ENCODE measurements at places on chromosomes 7 and 10.
A peak's percentile ranks its signal among the peaks of the same experiment; 100 is the strongest.

DNA sequence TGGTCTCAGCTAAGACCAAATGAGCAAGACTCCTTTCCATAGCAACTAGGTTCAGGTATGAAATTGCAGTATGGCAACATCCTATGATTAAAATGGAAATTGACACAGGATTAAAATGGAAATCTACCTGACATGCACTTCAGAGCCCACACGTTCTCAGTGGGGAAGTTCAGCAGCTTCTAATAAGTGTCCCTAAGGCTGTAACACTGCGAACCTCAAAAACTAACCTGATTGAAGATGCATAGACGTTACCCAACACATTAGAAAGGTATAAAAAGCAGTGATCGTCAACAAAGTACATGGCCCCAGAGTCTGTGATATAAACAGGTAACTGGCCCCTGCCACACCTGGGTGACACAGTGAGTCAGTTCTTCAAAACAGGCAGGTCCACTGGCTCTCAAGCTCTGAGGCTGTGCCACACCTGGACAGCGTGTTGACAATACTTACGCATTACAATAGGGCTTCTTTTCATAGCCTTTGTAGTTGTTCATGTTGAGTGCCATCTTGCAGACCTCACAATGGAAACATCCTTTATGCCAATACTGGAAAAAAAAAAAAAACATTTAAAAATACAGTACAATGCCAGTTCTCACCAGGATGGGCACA, 274.9 kb upstream of the NEBL start:
- no peak for DNase-seq

DNA sequence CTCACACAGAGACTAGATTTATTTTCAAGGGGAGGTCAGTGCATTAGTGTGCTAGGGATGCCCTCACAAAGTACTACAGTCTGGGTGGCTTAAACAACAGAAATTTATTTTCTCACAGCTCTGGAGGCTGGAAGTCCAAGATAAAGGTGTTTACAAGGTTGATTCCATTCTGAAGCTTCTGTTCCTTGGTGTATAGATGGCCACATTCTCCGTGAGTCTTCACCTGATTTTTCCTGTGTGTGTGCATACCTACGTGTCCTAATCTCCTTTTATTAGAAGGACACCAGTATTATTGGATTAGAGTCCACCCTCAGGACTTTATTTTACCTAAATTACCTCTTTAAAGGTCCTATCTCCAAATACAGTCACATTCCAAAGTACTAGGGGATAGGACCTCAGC, 91.7 kb upstream of the FRMD4A start:
- no peak for DNase-seq

DNA sequence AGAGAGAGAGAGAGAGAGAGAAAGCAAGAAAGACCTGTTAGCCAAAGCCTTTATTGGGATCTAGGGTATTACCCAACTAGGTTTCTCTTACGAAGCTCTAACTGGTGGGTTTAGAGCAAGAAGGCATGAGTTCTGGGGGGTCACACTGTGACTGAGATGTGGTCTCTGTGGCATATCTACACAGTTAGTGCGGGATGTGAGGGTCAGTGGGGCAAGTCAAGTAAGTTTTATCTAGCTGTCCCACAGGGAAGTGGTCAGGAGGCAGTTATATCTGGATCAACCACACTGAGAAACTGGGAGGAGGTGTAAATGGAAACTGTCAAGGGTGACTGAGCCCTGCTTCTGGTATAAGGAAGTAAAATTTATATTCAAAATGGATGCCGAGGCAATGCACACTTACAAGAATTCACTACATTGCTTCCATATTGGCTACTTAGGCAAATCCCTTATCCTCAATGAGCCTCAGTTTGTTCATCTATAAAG, 331.6 kb upstream of the HPS1 start:
- no peak for DNase-seq

GRCh38 chr10:11165591-11166543, 148.2 kb downstream of the CELF2 start:
- DNase-seq: peak; percentile 33

- DNase-seq: no peak
These were observed 23.4 kb upstream of the NME8 start for GRCh38 chr7:37825038-37825437.

- DNase-seq: no peak
These were observed 79.3 kb upstream of the AGBL3 start for GRCh38 chr7:134907000-134907399.

- peak; percentile 30 for DNase-seq
These were observed 43.6 kb downstream of the SYPL1 start for GRCh38 chr7:106068538-106068961.

DNA sequence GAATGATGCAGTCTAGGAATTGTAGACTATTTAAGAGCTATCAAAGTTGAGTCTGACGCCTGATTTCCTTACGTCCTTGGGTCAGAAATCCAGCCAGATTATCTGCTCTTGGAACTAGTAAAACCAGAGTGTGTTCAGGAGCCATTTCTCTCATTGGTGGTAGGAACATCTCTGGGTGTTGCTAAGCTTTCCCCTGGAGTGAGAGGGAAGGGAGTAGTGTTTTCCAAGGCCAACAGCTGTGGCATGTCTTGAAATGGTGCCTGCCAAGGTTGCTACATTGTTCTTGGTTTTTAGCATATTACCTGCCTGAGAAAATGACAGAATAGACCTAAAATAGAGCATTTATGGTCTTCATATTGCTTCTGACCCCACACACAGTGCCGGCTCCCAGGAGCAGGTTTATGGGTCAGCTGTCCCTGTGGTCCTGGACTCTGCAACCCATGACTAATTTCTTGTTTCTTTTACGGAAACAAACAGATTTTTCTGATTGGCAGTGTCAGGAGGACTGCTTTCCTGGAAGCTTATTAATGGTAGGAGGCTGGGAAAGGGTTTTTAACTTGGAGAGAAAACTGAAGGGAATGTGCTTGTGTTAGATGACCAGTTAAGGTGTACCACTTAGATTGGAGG, 17.5 kb downstream of the GBF1 start:
- DNase-seq: no peak

GRCh38 chr10:113476191-113476590, 76.7 kb upstream of the HABP2 start:
- peak; percentile 57 for DNase-seq

GRCh38 chr10:16779384-16779915, 37.8 kb downstream of the RSU1 start:
- DNase-seq: no peak

- no peak for DNase-seq
These were observed 29.6 kb upstream of the INPP5A start for GRCh38 chr10:132507956-132508490.

- no peak for DNase-seq
These were observed 4.6 kb downstream of the HOXA4 start for GRCh38 chr7:27125986-27126394.

GRCh38 chr10:14416308-14416700, 85.6 kb upstream of the FRMD4A start:
- DNase-seq: no peak

DNA sequence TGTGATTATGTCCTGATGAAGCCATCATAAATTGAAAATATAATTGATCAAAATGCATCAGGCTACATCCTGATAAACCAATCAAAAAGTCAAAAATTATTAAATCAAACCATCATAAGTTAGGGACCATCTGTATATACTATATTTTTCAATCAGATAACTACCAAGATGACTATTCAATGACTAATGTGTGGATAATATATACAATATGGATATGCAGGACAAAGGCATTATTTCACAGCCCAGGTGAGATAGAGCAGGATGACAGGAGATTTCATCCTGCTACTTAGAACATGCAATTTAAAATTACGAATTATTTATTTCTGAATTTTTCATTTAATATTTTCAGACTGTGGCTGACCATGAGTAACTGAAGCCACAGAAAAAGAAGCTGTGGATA, 137.3 kb upstream of the GNAI1 start:
- no peak for DNase-seq

DNA sequence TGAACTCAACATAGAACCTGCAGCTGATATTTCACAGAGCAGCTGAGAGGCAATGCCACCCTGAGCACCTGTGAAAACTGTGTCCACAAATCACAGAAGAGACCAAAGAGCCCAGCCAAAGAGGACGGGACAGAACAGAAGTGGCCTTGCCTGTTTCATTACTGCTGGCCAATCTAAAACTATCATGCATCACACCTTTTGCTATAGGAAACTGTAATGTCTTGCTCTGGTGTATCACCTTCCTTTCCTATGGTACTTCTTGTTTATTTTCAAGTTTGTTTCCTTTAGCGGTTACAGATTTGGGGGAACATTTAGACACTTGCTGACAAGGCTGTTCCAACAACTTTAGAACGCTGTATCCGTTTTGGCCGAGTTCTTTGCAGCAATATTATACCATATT, 80.3 kb downstream of the PIP4K2A start:
- DNase-seq: no peak

DNA sequence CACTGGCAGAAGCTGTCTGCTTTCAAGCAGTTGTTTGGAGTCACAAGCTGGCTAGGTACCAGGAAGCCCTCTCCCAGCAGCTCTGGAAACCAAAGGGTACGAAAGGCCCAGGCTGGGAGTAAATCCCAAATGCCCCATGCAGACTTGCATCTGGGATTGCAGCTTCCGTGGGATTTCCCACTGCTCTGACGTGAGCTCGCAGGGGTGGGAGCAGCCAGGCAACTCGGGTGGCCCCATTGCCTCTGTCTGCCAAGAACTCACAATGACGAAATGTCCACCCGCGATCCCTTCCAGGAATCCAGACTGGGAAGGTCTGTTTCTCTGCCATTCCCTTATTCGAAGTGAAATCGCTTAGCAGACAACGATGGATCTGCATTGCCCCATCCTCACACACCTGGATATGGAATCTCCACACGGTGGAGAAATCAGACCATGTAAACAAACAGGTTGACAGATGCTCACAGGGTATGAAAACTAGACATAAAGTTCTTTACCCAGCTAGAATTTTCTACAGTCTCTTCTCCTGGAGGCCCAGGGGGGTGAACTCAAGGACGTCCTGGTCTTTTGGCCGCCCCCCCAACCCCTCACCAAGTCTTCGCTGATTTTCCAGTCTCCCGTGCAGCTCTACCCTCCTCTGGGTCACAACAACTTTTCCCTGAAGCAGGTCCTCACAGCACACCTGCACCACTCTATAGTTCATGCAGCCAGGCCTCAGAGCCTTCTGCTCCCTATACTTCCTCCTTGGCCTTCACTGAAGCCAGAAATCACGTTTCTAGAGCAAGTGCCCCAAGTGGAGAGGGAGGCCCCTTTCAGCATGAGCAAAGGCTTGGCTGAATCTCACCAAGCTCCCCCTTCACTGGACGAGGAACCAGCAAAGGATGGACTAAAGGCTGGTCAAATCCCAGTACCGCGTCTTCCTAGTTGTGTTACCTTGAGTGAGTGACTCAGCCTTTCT, 20.0 kb downstream of the SH3PXD2A start:
- peak; percentile 85 for DNase-seq

DNA sequence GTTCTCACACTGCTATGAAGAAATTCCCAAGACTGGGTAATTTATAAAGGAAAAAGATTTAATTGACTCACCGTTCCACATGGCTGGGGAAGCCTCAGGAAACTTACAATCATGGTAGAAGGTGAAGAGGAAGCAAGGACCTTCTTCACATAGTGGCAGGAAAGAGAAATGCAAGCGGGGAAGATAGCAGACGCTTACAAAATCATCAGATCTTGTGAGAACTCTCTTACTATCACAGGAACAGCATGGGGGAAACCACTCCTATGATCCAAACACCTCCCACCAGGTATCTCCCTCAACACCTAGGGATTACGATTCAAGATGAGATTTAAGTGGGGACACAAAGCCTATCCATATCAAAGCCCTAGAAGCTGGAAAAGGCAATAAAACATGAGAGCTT, 130.8 kb downstream of the MDFIC start:
- no peak for DNase-seq

DNA sequence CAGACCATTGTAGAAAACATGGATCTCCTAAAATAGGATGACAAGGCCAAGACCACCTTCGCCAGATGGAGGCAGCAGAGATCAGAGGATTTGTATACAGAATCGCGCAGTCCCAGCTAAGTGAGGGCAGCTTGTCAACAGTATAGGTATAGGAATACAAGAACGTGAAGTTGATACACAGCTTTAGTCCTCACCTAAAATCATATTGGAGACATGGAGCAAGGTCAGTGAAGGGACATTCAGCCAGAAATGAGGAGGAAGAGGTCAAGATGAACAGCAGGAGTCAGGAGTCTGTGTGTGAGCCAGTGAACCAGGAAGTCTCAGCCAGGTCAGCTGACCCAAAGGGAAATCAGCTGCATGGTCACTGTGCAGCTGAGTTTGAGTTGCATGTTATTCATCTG, 263.4 kb upstream of the PRKCQ start:
- no peak for DNase-seq

GRCh38 chr7:105387508-105388355, 989 bp downstream of the SRPK2 start:
- DNase-seq: peak; percentile 72

- DNase-seq: no peak
These were observed 5.0 kb upstream of the NFE2L3 start for GRCh38 chr7:26147030-26147429.

- no peak for DNase-seq
These were observed 545.9 kb downstream of the SORCS1 start for GRCh38 chr10:106618646-106619045.

DNA sequence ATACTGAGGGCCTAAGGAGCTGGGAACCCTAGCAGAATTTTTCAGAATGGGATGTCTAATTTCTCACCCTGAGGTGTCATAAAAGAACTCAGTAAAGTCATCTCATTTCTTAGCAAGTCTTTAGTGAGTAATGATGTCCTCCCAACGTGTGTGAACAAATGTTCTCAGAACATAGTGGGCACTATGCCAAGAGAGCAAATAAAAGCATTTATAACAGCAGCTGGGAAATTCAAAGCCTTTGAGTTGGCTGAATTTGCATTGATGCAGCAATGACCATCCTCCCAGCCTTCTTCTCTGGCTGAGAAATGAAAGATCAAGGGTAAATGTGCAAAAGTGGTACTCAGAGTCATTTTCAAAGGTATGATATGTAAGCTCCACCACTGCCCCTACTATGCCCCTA, 109.4 kb downstream of the FAM107B start:
- DNase-seq: no peak

DNA sequence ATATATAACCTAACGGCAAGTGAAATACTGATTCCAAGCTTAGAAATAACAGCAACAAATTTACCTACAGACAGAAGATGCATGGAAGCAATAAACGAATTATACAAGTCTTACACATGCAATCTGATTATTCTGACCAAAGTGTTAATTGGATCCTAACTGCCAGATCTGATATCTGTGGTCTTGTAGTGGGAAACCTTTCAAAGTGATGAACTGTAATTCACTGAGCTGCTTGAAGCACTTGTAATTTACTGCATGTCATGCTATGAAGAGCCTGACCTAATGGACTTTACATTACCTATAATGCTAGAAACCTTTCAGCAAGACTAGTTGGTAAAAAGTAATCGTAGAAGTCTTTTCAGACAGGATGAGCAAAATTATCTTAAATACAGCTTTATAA, 205.6 kb downstream of the FOXP2 start:
- DNase-seq: no peak

All from GM03348 (cell line).